ENCODE measurements at places on chromosomes 2 and 18.

- DNase-seq = no peak
Observed at GRCh38 chr18:7786569-7786968, 219.5 kb downstream of the PTPRM start.

DNA sequence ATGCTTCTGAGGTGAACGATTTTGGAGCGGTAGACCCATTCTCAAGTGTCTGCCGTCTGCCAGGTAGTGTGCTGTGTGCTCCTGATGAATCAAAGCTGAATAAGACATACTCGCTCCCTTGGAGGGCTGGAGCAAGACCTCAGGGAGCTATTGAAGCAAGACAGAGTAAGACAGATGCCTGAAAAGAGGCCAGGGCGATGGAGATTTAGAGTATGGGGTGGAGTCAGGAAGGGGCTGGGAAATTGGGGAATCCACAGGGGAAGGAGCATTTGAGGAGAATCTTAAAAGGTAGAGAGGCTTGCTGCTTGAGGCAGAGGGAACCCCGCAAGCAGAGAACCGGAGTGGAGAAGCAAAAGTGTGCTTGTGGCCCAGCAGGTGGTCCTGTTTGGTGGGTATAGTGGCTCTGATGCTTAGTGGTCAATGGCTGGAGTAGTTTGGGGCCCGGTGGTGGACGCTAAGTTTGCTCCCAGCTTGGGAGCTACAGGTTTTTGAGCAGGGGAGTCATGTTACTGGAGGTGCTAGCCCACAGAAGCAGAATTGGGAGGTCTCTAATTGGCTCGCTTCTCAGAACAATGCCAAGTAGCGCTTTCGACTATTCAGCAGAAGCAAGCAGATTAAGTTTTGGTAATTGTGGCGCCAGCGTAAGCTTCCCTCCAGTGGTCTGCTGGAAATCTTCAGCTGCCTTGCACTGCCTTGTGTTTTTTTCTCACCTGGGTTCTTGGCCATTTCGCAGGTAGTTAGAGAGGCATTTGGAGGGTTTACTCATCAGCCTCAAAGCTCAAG lies 2.0 kb downstream of the CNNM4 start:
- no peak for DNase-seq

DNA sequence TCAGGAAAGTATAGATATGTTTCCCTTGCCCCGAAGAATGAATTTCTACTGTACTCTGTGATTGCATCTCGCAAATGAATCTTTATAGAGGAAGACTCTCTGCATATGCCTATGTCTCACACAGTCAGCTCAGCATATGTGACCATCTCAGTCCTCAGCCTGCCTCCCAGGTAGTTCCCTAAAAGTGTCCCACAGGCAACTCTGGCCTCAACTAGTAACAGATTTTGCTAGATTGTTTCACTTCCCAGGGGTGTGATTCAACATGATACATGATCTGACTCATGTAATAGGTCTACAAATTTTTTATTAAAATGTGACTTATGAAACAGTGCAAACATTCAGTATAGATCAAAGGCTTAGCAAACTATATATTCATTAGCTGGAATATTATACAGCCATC lies 296.6 kb upstream of the CRIM1 start:
- peak; percentile 30 for DNase-seq

GRCh38 chr2:208097801-208098200 lies 26.5 kb downstream of the CRYGD start:
- DNase-seq = no peak

DNA sequence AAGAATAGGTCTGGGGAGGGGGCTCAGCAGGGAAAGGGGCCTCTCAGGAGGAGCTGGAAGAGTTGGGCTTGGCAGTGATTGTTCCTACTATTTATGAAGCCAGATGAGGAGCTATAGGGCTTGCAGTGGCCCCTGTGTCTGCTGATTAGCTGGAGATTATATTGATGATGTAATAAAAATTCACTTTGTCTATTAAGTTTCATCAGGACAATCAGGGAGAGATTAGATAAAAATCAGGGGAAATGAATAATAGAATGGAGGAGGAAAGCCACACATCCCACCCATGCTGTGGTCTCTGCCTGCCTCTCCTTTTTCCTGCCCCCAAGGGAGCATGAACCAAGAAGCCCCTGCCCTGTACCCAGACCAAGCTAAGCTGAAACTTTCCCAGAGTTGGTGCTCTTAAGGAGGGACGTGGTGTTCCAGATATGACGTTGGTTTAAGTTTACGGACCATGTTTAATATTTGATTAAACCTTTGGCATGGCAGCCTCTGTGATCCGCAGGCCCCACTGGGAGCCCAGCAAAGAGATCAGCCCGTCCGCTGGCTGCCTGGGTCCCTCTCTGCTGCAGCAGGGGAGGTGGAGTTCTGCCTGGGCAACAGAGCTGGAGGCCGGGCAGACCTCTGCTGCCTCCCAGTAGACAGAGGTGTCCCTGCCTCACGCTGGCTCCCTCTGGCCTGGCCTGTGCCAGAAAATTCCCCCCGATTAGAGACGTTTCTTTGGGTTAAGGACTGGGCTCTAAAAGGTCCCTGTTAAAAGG lies 15.3 kb downstream of the CELF4 start:
- DNase-seq = no peak
